ENCODE measurements at places on chromosomes 6 and 20.

DNA sequence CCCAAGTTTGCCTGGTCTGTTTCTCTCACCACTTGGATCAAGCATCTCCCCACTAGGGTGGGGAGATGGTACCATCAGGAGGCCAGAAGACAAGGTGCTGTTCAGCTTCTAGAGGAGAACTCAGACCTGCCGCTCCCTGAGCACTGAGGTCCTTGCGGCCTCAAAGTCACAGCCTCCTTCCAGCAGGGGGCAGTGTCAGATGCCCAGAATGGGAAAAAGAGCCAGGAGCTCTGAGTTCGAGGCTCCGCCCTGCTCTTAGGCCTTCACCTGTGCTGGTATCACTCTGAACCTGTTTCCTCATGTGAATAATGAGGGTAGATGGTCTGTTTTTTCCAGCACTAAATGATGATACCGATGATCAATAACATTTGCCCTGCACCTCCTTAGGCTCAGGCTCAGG, 68.7 kb downstream of the TOX2 start:
- DNase-seq, result peak; percentile 61

DNA sequence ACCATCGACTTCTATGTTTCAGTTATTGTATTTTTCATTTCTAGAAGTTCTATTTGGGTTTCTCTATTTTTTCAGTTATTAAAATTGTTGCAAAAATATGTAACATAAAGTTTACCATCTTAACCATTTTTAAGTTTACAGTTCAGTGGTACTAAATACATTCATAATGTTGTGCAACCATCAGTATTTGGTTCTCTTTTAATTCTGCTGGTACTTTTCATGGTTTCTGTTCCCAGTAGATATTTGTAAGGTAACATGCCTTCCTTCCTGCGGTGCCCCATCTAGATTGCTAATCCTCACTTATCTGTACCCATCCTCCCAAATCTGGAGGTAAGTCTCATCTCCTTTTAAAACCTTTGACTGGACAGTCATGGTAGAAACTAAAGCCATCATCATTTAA, 47.9 kb downstream of the TGM2 start:
- DNase-seq, result no peak

GRCh38 chr6:10402648-10403311, 12.1 kb downstream of the TFAP2A start:
- DNase-seq, result no peak

- DNase-seq, result no peak
These were observed 38.1 kb downstream of the IYD start for GRCh38 chr6:150406948-150407347.
